Renal cortex interstitium (tissue), 15 donors: ENCODE measurements at places on chromosomes 4 and X.

DNA sequence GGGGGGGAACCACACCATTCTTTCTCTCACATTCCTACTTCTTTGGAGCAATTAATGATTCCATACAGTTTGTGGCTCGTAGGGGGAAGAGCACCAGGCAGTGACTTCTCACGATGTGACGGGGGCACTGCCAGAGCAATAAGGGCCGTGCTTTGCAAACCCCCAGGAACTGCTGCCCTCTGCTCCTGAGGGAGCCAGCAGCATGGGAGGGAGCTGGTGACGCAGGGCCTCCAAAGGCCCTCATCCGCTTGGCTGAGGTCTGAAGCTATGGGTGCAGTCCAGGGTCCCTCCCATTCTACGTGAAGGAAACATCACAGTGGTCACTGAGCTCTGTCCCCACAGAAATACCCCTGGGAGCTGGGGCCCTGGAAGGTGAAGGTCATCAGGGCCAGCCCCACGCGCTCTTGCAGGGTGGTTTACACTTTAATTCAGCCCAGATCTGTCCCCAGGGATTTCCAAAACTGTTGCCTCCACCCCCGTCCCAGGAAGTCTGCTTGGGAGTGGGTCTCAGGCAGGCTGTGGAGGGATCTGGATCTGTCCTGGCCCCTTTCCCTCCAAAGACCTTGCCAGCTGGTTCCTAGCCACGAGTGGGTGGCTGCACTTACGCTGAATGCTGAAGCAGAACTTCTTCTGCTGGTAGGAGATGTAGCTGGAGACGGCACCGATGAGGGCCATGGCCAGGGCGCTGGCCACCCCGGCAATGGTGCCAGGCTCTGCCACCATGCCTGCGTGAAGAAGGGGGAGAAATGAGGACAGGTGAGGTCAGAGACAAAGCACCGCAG is 82.6 kb downstream of the MTMR1 start:
- DNase-seq = no peak

DNA sequence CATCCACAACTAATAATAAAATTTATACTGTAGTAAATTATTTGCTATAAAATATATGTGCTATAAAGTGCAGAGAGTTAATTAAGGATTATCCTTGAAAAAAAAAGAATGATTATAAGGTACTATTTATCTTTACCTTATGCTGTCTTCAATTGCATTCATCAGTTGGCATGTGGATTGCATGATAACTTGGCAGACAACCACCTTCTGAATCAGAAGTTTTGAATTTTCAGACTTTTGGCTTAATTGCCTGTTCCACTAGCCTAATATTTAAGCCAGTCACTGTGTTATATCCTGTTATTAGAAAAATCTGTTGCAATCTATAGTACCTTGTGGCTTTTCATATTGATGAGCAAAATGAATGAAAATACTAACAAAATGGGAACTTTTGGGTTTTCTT is 1040.3 kb upstream of the PCDH10 start:
- no peak for DNase-seq

DNA sequence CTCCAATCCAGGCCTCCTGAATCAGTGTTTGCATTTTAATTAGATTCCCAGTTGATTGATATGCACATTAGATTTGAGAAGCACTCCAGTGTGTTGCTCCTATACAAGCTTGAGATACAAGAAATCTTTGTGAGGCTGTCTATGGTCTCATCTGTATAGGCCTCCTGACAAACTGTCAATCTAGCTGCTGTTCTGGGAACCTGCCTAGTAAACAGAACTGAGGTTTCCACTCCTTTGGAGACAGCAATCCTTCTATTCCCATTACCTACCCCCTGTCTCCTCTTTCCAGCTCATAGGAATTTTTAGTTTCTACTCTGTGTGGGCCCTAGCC is 306.1 kb upstream of the EMCN start:
- no peak for DNase-seq

GRCh38 chr4:126727461-126727860 is 905.3 kb upstream of the INTU start:
- DNase-seq = no peak

- no peak for DNase-seq
Measured at GRCh38 chr4:54696649-54697048, 38.9 kb downstream of the KIT start.

DNA sequence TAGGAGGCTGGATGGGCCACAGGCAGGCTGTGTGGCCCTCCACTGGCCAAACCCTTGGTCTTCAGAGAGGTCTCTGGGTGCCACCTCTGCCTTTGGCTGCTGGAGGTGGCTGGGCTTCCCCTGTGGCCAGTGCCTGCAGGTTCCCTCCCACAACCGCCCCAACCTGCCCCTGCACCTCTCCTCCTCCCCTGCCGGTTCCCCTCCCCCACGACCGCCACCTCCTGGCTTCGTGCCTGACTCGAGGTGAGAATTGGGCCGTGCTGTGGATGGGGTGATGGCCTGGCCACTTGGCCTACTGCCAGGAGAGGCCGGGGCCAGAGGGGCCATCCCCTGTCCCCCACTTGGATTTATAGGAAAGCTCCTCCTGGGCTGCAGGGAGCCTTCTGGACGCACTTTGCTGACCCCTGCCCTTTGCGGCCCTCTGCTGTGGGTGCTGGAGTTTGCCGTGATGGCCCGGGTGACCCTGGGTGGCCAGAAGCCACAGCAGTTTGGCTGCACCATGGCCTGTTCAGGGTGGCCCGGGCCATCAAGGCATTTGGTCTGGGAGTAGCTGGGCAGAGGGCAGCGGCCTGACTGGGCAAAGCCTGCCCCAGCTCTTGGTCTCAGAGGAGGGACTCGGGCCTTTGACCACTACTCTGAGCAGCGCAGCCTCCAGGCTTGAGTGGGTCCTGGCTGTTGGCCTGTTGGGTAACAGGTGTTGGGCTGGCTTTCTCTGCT is 3.8 kb downstream of the NAT8L start:
- DNase-seq = no peak

- no peak for DNase-seq
Measured at GRCh38 chr4:93320356-93320755, 508.2 kb upstream of the ATOH1 start.

GRCh38 chr4:108372681-108373080 is 203.9 kb upstream of the LEF1 start:
- no peak for DNase-seq
